Trophoblast cell (in vitro differentiated cells and primary cell): ENCODE measurements at places on chromosomes 13 and 19.
A peak's percentile ranks its signal among the peaks of the same experiment; 100 is the strongest.

DNA sequence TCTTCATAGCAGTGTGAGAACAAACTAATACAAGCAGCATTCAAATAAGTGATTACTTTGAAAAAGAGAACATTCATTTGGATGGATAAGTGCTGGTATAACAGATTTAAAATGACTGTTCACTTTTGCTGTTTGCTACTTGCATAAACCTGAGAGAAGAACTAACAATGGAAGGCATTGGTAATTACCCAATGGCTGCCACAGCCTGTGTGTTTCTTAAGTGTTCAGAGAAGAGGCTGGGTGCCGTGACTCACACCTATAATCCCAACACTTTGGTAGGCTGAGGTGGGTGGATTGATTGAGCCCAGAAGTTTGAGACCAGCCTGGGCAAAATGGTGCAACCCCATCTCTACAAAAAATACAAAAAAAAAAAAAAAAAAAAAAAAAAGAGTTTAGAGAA lies 4.9 kb upstream of the TEX26 start:
- H3K4me1 ChIP-seq, result peaks cover 27% of the 10 kb centered on the region
- no peaks in the 10 kb centered on the region for H3K36me3 ChIP-seq
- no peaks in the 10 kb centered on the region for H3K27me3 ChIP-seq
- no peak overlapping the region for H3K27ac ChIP-seq
- H3K4me3 ChIP-seq, result no peak overlapping the region
- DNase-seq, result no peak

- H3K4me3 ChIP-seq, result no peak overlapping the region
- DNase-seq, result peak; percentile 60
- H3K36me3 ChIP-seq, result no peaks in the 10 kb centered on the region
- H3K27me3 ChIP-seq, result no peaks in the 10 kb centered on the region
Measured at GRCh38 chr19:3304871-3305423, 61.4 kb upstream of the NFIC start.

DNA sequence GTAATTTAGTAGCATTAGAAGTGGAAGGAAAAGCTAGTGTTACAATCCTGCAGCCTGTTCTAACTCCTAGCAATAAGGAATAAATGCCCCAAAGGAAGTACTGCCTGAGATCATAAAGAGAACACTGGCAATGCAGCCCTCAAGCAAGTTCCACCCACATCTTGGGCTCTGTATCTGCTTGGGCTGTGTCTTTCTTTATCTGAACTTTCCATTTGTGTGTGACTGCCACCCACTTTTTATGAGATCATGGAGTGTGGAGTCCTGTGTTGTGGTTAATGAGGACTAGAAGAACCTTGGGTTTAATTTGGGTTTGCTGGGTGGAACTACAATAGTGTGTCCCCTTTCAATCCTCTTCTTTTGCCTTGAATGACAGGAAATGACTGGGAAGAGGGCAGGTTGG lies 38.2 kb downstream of the RFXAP start:
- H3K27me3 ChIP-seq, result no peaks in the 10 kb centered on the region
- DNase-seq, result no peak
- no peak overlapping the region for H3K27ac ChIP-seq

DNA sequence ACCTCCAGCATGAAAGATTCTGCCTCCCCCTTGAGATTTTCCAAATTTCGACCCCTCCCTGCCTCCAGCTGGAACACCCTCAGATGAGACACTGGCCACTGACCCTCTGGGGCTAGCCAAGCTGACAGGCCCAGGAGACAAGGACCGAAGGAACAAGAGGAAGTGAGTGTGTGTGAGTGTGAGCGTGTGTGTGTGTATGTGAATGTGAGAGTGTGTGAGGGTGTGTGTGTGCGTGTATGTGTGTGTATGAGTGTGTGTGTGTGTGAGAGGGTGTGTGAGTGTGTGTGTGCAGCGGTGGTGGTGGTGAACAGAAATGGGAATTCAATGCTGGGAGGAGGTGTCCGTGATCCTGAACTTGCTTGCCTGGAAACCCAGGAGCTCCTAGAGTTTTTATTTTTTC lies 13.8 kb downstream of the HRC start:
- DNase-seq, result no peak
- no peak overlapping the region for H3K27ac ChIP-seq
- no peaks in the 10 kb centered on the region for H3K4me1 ChIP-seq
- no peak overlapping the region for H3K4me3 ChIP-seq

- H3K4me1 ChIP-seq, result no peaks in the 10 kb centered on the region
- no peak overlapping the region for H3K27ac ChIP-seq
- no peak for DNase-seq
- H3K27me3 ChIP-seq, result no peaks in the 10 kb centered on the region
- peak overlapping the region; percentile 75 for H3K4me3 ChIP-seq
Measured at GRCh38 chr19:36973844-36974195, 57.7 kb downstream of the ZNF568 start.

GRCh38 chr13:31725841-31726240 lies 13.5 kb upstream of the RXFP2 start:
- no peaks in the 10 kb centered on the region for H3K36me3 ChIP-seq
- no peaks in the 10 kb centered on the region for H3K27me3 ChIP-seq
- no peak overlapping the region for H3K4me3 ChIP-seq

DNA sequence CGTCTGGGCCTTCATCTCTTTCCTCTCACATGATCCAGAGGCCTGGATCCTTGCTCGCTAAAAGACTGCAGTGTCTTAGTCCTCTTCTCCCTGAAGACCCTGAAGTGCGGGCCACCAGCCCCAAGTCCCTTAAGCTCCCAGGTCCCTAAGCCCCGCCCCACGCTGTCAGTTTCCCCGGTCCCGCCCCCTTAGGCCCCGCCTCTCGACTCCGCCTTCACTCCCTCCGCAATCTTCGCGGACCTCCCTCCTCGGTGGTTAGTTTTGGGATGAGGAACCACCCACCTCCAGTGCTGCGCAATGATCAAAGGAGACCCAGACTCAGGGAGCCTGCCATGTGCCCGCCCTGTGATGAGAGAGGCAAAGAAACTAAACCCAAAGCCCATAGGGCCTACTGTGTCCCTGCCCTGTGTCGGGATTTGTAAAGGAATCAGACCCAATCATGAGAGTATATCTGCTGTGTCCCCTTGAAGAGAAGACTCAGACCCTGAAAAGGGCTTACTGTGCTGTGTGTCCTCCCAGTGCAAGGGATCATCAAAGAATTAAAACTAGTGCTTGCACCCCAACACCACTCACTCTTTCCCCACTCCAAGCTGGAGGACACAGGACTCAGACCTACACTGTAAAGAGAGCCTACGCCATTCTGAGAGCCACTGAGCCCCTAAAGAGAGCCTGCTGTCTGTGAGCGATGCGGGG lies 3.0 kb upstream of the COX6B1 start:
- H3K4me3 ChIP-seq, result no peak overlapping the region
- peak; percentile 68 for DNase-seq
- H3K27ac ChIP-seq, result peak overlapping the region; percentile 21

- DNase-seq, result no peak
- H3K27me3 ChIP-seq, result no peaks in the 10 kb centered on the region
- H3K27ac ChIP-seq, result no peak overlapping the region
Measured at GRCh38 chr13:60514891-60515290, 117.9 kb downstream of the TDRD3 start.

DNA sequence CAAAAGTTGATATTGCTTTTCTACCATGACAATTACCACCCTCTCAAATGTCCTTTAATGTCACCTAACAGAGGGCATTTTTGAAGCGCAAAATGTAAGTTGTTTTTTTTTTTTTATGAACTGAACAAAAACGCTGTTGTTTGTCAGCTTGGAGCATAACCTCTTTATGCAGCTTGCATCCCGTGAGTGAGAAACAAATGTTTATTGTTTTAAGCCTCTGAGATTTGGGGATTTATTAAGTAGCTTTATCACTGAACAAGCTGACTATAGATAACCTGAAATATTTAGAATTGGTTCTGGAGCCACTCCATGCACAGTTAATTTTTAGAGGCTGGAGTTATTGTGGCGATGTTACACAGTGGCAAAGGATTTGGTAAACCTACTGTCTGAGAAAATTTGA lies 80.1 kb upstream of the ATXN8OS start:
- no peaks in the 10 kb centered on the region for H3K4me1 ChIP-seq
- H3K27me3 ChIP-seq, result no peaks in the 10 kb centered on the region
- no peak for DNase-seq
- no peak overlapping the region for H3K4me3 ChIP-seq
- H3K36me3 ChIP-seq, result no peaks in the 10 kb centered on the region

- H3K27ac ChIP-seq, result no peak overlapping the region
- H3K4me1 ChIP-seq, result no peaks in the 10 kb centered on the region
- H3K27me3 ChIP-seq, result no peaks in the 10 kb centered on the region
- H3K4me3 ChIP-seq, result no peak overlapping the region
Measured at GRCh38 chr13:23687614-23688013, 117.4 kb downstream of the TNFRSF19 start.

GRCh38 chr13:35252536-35253205 lies 223.8 kb downstream of the MAB21L1 start:
- no peak for DNase-seq
- H3K27ac ChIP-seq, result no peak overlapping the region
- no peaks in the 10 kb centered on the region for H3K4me1 ChIP-seq
- H3K36me3 ChIP-seq, result no peaks in the 10 kb centered on the region
- H3K27me3 ChIP-seq, result no peaks in the 10 kb centered on the region
- no peak overlapping the region for H3K4me3 ChIP-seq

- peak overlapping the region; percentile 80 for H3K27ac ChIP-seq
- peak; percentile 87 for DNase-seq
- H3K4me3 ChIP-seq, result peak overlapping the region; percentile 85
Measured at GRCh38 chr19:42216653-42217519, 591 bp downstream of the DEDD2 start.

DNA sequence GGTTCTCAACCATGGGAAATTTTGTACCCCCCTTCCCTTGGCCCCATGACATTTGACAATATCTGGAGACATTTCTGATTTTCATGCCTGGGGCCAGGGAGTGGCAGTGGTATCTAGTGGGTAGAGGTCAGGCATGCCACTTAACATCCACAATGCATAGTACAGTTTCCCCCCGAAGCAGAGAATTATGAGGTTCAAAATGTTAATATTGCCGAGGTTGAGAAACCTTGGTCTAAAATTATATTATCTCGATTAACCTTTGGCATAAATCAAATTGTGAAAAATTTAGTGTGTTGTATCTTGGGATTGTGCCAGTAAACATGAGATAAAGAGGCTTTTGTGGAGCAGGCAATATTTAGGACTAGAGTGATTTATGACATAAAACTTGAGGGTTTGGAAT lies 147.9 kb downstream of the LMO7 start:
- H3K4me1 ChIP-seq, result peaks cover 2% of the 10 kb centered on the region
- no peak overlapping the region for H3K4me3 ChIP-seq
- no peak overlapping the region for H3K27ac ChIP-seq
- H3K27me3 ChIP-seq, result no peaks in the 10 kb centered on the region
- DNase-seq, result no peak
- peaks cover 2% of the 10 kb centered on the region for H3K36me3 ChIP-seq

DNA sequence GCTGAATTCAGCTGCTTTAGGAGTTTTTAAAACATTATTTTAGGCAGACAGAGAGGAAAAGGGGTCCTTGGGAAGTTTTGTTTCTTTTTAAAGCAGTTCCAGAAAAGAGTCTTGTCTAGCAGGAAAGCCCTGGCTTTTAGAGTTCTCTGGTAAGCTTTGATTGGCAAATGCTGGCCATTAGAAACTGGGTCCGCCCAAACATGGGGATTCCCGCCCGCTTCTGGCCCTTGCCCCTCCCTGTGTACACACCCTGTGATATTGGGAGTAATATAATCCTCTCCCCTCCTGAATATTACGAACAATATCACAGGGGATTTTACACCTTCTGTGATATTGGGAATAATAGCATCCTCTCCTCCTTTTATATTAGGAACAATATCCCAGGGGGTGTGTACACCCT lies 58.9 kb downstream of the ERICH4 start:
- no peak overlapping the region for H3K27ac ChIP-seq
- no peaks in the 10 kb centered on the region for H3K4me1 ChIP-seq
- H3K36me3 ChIP-seq, result no peaks in the 10 kb centered on the region
- H3K27me3 ChIP-seq, result no peaks in the 10 kb centered on the region
- no peak for DNase-seq

GRCh38 chr19:3897936-3898335 lies 17.5 kb downstream of the ATCAY start:
- no peaks in the 10 kb centered on the region for H3K27me3 ChIP-seq
- no peak overlapping the region for H3K27ac ChIP-seq
- no peak overlapping the region for H3K4me3 ChIP-seq
- DNase-seq, result no peak
- no peaks in the 10 kb centered on the region for H3K4me1 ChIP-seq

DNA sequence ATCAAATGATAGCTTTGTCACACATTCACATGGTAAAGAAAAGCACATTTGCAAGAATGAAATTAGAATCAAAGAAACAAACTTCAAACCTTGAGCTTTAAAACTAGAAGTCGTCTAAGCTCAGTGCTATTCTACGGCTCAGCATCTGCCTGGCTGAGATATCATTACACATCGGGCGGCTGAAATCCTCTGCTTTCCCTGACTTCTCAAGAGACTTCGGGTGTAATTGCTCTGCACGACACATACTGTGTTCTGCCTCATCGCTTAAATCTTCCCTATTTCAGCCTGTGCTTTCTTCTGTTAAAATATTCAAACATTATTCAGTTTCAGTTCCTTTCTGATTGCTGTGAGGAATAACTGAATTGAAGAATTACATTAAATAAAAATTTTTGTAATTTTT lies 265.3 kb downstream of the NALCN start:
- no peaks in the 10 kb centered on the region for H3K36me3 ChIP-seq
- no peak for DNase-seq
- no peaks in the 10 kb centered on the region for H3K27me3 ChIP-seq
- no peak overlapping the region for H3K27ac ChIP-seq

DNA sequence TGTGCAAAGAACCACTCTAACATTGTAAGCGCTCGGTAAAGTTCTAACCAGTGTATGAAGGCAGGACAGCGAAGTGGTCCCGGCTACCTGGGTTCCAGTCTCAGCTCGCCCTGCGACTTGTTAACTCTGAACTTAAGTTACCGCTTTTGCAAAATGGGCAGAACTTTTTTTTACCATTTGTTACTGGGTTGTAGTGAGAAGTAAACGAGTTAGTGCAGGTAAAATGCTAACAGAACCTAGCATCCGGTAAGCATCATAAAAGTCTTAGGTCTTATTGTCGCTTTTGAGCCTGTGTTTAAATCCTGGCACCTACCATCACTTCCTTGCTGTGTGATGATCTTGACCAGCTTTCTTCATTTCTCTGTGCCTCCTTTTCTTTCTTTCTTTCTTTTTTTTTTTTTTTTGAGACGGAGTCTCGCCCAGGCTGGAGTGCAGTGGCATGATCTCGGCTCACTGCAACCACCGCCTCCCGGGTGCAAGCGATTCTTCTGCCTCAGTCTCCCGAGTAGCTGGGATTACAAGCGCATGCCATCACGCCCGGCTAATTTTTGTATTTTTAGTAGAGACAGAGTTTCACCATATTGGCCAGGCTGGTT lies 734 bp upstream of the TRMT1 start:
- H3K27ac ChIP-seq, result no peak overlapping the region
- H3K4me3 ChIP-seq, result no peak overlapping the region
- H3K36me3 ChIP-seq, result peaks cover 28% of the 10 kb centered on the region
- H3K4me1 ChIP-seq, result peaks cover 26% of the 10 kb centered on the region
- H3K27me3 ChIP-seq, result no peaks in the 10 kb centered on the region
